Karpas-422 (cell line): ENCODE measurements at places on chromosomes 12 and 14. TPM values are rescaled to one million over a fixed set of nuclear protein-coding genes. Genes with fewer than 3 reads are reported as not detected.

DNA sequence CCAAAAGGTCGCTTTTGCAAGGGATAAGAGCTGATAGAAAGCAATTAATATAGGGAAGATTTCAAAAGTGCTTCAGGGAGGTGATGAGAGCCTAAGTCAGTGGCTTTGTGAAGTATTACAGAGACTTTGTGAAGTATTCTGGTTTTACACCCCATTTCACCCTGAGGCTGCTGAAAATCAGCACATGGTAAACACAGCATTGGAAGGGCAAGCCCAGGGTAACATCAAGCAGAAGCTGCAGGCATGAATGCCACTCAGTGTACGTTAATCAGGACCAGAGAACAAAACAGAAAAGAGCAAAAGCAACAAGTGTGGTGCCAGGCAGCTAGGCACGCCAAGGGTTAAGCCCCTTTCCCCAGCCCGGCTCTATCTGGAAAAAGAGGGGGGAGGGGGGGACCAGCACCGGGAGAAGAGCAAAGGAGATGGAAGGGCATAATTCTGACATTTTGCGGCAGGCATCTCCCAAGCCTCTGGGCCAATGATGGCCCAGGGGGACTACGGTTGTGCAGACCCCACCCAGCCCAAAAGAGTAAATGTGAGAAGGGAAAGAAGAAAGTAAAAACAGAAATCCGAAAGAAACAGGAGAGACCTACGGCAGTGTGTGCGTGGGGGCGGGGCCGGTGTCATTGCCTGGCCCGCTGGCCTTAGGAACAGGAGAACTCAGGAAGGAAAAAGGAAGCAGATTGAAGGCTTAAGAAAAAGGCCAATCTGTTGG, 58.9 kb downstream of the DHRS2 start:
- no peak for DNase-seq

- DNase-seq = peak; percentile 77
Observed at GRCh38 chr14:67674139-67674479, 323 bp downstream of the VTI1B start.

DNA sequence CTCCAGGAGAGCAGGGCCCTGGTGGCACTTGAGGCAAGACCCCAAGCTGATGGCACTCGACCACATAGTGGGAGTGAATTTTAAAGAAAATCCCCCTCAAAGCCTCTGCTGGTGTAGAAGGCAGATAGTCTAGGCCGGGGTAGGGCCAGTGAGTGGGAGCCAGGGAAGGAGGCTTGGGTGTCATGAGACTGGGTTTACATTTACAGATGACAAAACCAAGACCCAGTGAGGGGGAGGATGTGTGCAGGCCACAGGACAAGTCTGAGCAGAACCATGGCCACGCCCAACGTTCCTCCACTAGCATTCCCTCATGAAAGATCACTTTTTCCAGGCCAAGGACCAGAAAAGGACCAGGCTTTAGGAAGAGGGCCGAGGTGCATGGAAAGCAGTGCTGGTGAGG, 42.0 kb downstream of the EVL start:
- no peak for DNase-seq

- DNase-seq = no peak
Observed at GRCh38 chr12:131965073-131965472, 15.3 kb downstream of the EP400 start.

METTL25 gene
- 15.9 and 31.6 TPM in 2 replicates for total RNA-seq

CCDC175 gene
- total RNA-seq = not detected in 2 replicates

GRCh38 chr12:65300097-65300496, 21.6 kb downstream of the MSRB3 start:
- no peak for DNase-seq

ITPK1 gene
- 6.3 and 23.7 TPM in 2 replicates for total RNA-seq

DNA sequence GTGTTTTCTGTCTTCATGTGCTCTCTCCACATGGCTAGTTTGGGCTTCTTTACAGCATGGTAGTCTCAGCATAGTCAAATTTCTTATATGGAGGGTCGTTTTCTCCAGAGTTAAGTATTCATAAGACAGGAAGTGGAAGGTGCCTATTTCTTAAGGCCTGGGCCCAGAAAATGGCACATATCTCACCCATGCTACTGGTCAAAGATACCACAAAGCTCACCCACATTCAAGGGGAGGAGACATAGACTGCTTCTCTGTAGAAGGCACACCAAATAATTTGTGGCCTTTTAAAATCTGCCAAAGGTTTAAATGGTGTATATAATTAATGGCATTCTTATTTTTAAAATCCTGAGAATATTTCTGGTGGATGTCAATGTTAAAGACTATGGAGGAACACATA, 44.8 kb downstream of the CCDC91 start:
- DNase-seq = no peak

TMEM63C gene
- 5.0 and 8.4 TPM in 2 replicates for total RNA-seq

CFAP54 gene
- not detected in 2 replicates for total RNA-seq

RNFT2 gene
- total RNA-seq = 6.7 and 10.7 TPM in 2 replicates

- DNase-seq = no peak
Observed at GRCh38 chr14:90866833-90867232, 50.6 kb upstream of the TTC7B start.

DNA sequence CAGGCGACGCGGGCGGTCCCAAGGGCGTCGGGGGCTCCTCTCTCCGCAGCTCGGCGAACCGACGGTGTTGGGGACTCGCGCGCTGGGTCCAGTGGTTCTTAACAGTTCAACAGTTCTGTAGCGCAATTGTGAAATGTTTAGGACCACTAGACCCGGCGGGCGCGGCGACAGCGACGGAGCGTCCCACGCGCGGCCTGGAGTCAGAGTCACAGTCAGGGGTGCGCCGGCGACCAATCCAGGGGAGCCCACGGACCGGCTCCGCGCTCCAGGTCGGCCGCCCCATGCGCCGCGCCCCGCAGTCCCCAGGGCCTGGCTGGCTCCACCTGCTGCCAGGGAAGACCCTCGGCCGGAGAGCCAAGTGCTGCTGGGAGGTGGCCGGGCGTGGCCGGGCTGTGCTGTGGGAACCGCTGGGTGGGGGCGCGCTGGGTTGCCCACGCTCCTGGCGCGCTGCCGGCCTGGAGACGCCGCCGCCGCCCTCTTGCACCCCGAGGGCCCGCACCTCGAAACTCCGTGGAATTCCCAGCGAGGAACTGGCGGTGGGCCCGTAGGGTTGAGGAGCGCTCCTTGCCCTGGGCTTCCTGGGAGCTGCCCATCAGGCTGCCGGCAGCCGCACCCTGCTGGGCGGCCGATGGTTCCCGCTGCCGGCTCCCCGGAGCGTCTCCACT, 20.9 kb upstream of the KIF26A start:
- no peak for DNase-seq

GRCh38 chr14:98651037-98651436, 621.0 kb downstream of the BCL11B start:
- DNase-seq = no peak

DNA sequence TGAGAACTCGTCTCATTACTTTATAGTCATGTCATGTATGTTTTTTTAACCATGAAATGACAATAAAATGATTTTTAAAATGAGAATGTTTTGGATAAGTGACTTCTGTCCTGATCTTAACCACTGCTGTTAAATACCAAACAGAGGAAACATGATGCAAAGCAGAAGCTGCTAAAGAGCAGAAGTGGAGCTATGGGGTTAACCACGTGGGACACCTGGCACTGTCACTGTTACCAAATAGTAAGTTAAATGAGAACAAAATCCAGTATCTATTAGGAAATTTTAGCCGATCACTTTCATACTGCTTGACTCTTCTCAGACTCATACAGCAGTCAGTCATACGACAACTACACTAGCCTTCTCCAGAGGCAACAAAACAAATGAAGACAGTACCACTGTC, 82.4 kb downstream of the SCAF11 start:
- DNase-seq = peak; percentile 79

DNA sequence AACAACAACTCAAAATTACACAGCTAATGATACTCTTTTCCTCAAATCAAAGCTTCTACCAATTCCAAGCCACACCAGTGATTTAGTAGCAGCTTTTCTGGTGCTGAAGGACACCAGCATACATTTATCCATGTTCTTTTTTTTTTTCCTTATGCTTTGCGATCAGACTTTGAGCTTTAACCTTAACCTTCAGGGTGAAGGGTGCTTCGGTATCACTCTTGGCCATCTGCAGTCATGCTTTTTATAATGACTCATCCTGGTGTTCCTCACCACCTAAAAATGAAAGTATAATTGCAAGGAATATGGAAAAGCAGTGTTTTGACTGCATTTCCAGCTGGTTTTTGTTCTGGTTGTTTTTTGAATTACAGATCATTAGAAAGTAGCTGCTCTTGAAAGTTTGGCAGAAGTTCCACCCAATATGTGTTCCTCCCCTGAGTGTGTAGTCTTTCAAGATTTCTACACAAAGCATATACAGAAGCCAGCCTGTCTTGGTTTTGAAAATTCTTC, 1.3 kb upstream of the SLC41A2 start:
- DNase-seq = no peak

- no peak for DNase-seq
Observed at GRCh38 chr14:24422694-24423601, 6.5 kb downstream of the CBLN3 start.

DNA sequence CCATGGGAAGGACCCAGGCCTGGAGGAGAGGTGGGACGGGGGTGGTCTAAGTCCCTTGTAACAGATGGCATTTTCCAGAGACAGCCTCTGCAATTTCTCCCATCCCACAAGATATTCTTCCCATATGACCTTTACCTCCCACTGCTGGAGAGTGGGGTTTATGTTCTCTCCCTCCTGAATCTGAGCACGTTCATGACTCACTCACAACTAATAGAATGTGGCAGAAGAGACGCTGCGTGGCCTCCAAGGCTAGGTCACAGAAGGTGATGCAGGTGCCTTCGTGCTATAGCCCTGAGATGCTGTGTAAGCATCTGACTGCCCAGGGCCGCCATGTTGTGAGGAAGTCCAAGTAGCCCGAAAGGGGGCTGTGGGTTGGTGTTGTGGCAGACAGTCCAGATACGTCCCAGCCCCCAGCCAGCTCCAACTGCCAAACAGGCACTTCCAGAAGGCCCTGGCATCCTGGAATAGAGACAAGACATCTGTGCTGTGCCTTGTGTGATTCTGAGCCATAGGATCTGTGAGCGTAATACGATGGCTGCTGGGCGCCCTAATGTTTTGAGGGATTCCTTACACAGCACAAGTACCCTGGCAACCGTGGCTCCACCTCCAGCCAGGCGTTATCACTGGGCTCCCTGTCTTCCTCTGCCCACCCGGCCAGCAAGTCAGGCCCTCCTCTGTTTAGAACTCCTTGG, 56.1 kb upstream of the NCOR2 start:
- no peak for DNase-seq

PRB2 gene
- not detected in 2 replicates for total RNA-seq

DNA sequence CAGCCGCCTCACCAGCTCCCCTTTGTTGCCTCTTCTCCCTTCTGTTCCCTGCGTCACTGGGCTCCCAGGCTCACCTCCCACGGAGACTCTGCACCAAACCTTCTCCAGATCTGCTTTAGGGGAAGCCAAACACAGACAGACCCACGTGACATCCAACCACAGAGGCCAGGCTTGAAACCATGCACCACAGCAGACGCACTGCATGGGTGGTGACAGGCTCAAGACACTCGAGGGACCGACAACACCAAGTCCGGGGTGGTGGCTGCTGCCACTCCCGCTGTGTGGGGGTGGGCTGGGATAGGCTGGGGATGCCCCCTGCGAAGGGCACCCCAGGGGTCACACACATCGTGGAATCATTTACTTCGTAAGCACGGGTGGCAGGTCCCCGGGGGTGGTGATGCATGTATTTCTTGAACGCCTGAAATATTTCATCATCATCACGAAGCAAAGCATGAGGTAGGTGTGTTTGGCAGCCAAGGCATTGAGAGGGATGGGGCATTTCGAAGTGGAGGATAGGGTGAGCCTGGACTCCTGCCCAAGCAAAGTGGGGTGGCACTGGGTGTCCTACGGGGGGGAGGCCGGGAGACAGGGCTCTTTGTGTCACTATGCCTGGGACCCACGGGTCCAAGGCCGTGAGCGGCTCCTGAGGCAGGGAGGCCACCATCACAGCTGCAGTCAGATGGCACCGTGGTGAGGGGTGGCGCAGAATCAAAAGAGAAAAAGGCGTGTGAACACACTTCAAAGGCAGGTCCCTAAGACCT, 66.8 kb upstream of the RFLNA start:
- no peak for DNase-seq

DDHD1 gene
- total RNA-seq = 66.1 and 127 TPM in 2 replicates

MORN3 gene
- 0.25 and 1.6 TPM in 2 replicates for total RNA-seq

AICDA gene
- 2.6 and 6.3 TPM in 2 replicates for total RNA-seq
